NCI-H526 (cell line): ENCODE measurements at places on chromosomes 5 and 9.
A peak's percentile ranks its signal among the peaks of the same experiment; 100 is the strongest.

GRCh38 chr5:78741019-78741418 is 92.4 kb upstream of the LHFPL2 start:
- DNase-seq = no peak

GRCh38 chr5:97111616-97112015 is 30.8 kb downstream of the LIX1 start:
- DNase-seq = peak; percentile 11

DNA sequence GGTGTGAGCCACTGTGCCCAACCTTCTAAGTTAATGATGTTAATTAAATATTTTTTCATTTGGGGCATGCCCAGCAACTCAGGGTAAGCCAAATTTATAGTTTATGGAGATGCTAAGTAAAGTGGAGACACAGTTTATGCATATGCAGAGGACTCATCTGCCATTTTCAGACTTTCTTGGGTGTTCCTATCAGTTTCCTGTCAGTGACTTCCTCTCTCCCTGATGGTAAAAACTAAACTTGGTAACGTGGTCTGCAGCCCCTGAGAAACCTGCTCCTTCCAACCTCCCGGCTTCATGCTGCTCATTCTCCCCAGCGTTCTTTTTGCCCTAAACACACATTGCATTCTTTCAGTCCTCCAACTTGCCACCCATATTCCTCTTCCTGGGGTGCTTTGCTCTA is 48.4 kb upstream of the TUT7 start:
- no peak for DNase-seq

DNA sequence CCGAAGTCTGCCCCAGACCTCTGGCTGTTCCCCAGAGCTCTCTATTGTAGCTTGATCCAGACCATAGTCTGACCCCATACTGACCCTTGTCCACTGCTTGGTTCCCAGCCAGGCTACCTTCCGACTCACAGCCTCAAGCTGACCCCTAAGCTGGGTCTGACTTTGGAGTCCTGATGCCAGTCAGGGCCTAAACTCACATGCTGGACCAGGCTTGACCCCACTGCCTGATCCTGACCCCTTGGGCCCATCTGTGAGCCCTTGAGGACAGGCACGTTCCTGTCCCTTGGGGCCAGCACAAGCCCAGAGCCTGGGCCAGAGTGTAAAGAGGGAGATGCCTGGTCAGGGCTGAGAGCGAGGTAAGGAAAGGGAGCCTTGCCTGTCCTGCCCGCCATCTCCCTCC is 32.7 kb upstream of the ENHO start:
- DNase-seq = no peak

DNA sequence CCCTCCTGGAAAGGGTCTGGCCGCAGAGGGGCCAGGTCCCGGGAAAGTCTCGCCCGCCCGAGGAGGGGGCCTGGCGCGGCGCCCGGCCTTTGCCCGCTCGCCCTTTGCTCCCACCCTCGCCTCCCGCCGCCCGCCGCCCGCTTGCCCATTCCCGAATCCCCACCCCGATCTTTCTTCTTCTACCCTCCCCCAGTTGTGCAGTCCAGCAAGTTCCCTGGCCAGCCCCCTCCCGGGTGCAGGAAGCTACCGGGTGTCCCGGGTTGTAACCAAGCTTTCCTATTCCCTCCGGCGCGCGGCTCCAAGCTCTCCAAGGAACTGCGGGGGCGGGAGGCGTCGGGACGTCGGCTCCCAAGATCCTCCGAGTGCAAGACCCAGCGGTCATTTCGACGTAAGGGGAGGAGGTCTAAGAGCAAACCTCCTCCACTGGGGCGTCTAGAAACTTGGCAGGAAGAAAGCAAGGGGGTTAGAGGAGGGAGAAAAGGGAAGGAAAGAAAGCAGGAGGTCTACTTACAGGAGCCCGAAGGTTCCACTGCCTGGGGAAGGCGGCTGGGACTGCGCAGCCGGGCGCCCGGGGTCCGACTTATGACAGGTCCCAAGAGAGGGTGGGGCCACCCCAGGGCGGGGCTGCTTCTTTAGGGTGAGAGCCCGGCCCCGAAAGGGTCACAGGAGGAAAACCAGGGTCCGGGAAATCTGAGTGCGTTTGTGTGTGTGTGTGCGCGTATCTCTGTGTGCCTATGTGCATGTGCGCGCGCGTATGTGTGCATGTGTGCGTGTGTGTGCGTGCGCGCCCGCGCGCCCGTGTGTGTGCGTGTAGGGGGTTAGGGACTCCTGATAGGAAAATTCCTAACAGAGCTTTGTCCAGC is at the start of gene PTGR1:
TSS of gene PTGR1 (minus strand) at position 556 of the 863 bp plus-strand sequence. CDS start 2,225 bp downstream, outside the sequence.
- peak; percentile 84 for DNase-seq

DNA sequence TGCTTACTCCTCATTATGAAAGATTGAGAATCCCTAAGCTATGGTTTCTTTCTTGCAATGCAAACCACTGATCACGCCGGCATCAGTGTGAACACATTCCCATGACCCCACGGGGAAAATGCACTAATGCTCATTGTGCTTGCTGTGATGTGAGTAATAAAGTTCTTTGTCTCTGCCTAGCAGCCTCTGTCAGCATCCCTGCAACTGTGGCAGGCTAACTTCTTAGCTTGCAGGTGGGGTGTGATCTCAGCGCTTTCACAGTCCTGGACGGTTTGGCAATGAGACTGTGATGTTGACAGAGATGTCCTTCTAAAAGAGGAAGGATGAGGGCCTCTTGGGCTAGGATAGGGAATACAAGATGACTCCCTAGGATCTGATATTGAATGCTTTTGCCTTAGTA is 1218.7 kb downstream of the EFNA5 start:
- no peak for DNase-seq

GRCh38 chr9:95018099-95018936 is 291.8 kb downstream of the AOPEP start:
- no peak for DNase-seq

DNA sequence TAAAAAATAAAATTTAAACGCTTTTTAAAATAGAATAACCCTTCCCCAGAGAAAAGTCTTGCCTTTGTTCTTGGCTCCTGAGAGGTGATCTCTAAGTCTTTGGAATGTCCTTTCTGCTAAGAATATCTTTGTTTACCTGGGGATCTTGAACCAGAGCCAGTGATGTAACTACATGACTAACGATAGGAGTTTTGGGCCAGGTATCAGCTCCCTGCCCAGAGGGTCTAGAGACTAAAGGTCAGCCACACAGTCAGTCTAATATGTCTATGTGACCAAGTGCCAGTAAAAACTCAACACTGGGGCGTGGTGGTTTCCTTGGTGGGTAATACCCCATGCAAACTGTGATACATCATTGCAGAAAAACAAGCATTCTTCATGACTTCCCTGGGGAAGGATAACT is 1351.9 kb upstream of the C9orf72 start:
- no peak for DNase-seq

DNA sequence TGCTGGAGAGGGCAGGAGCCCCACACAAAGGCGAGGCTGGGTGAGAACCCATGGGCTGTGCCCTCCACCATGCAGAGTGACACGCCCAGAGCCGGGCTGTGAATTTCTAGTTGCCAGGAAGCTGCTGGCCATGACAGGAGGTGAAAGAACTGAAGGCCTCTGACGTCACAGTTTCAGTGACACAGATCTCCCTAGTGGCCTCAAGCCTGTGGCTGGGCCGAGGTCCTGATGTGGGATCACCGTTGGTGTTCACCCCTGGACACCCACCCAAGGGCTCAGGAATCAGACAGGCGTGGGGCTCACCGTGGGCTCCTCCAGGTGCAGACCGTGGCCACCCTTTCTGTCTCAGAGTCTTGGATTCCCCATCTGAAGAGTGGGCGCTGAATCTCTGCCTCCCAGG is 39.9 kb downstream of the MSX2 start:
- no peak for DNase-seq

DNA sequence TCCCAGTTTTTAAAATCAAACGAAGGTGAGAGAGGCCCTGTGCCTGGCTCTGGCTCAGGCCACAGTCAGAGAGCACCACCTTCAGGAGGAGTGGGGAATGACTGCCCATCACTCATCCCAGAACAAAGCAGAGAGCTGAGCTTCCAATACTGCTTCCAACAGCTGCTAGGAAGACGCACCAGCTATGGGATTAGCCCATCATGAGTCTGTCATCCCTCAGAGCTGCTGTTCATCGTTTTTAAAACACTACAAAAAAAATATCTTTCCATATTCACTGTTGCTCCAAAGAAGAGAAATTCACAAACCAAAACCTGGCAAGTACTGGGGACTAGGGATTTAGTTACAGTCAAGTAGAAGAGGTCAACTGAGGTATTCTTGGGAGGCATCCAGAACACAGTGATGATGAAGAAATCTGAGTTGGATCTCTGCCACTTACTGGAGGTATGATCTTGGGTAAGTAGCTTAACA is 102.4 kb downstream of the CDK5RAP2 start:
- DNase-seq = no peak

- peak; percentile 60 for DNase-seq
Observed at GRCh38 chr5:139710319-139711066, 62.3 kb downstream of the CXXC5 start.

DNA sequence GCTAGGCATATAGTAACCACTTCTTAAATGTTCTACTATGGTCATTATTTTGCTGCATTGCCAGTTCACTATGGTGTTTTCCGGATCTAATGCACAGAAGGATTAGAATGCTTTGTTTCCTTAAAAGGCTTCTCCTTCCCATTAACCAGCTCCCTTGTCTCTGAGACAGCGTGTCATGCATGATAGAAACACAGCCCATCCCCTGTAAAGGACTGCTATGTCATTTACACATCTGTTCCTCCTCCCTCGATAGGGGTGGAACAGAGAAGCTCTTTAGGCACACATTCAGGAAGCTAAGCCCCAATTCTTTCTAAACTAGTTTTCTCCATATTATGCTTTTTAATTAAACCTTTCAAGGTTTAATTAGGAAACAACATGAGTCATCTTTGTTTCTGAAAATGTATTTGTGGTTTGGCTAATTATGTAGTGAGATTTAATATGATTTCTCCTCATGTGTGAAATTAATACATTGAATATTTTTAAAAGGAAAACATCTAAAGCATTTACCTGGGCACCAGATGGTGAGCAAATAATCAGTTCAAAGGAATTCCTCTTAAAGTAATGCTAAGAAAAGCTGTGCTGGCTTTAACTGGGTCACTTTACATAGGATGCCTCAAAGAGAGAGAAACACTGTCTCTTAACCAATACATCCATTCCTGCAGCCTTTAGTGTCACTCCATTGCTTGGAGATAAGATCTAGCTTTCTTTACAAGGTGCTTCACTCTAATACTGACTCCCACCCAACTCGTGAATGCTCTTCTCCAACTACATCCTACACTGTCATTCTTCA is 133.3 kb upstream of the PPP1R2B start:
- no peak for DNase-seq

- no peak for DNase-seq
Observed at GRCh38 chr5:16794269-16794913, 141.7 kb downstream of the MYO10 start.

- no peak for DNase-seq
Observed at GRCh38 chr5:107815109-107815508, 144.4 kb upstream of the EFNA5 start.

DNA sequence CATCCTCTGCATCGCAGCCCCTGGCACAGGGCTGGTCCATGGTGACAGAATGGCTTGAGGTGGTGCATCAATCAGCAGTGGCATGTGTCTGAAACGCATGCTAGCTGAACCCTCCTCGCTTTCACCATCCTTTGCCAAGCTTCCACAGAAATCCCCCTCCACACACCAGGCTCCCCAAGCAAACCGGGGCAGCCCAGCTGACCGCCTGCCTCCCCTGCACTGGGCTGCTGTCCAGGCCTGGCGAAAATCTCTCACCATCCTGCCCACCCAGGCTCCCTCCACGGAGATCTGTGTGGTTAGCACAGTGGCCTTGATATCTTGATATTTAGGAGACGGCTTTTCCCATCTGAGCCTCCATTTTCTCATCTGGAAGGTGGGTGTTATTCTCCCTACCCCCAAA is 905 bp upstream of the HRH2 start:
- no peak for DNase-seq

DNA sequence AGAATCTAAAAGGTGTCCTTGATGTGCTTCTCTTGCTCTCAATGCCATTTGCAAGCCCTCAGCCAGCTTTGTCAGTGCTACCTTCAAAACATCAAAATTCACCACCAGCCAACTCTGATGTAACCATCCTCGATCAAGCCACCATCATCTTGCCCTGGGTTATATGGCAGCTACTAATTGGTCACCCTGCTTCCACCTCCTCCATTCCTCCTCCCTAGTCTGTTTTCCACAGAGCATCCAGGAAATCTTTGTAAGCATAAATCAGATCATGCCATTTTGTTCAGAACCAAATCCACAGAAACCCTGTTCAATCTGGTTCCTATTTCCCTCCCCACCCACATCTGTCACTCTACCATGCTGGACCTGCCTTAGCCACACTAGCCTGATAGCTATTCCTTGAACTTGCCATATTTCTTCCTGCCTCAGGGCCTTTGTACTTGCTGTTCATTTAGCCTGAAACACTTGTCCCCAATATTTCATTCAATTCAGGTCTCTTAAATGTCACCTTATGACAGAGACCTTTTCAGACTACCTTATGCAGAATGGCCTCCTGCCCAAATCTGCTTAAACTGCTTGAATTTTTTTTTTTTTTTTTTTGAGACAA is 1.9 kb upstream of the B4GALT1 start:
- no peak for DNase-seq

GRCh38 chr9:127898433-127899127 is 823 bp downstream of the ST6GALNAC6 start:
- no peak for DNase-seq

DNA sequence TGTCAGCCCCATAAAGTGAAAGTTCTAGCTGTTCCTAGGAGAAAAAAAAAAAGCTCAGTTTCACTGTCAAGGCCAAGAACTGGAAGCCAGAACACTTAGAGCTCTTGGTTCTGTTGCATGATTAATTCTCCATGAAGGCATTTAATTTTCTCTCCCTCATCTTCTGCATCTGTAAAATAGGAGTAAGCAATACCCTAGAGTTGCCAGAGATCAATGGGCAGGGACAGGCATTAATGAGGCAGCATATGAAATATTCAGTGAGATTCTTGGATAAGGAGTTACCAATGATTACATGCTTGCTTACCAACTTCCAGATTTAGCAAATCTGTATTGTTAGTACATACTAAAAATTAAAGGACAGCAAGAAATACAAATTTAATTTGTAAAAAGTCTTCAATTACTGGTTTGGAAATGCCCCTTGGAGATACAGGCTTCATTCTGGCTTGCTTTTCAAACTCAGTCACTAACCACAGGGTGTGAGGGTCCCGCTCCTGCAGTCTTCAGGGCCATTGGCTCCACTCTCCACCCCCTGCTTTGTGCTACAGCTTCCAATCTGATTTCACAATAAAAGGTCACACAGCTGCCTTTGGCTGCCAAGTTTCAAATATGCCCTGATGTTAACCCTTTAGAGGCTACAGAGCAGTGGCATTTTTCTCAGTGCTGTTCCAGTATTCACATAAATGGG is 624.6 kb downstream of the BNC2 start:
- DNase-seq = no peak

DNA sequence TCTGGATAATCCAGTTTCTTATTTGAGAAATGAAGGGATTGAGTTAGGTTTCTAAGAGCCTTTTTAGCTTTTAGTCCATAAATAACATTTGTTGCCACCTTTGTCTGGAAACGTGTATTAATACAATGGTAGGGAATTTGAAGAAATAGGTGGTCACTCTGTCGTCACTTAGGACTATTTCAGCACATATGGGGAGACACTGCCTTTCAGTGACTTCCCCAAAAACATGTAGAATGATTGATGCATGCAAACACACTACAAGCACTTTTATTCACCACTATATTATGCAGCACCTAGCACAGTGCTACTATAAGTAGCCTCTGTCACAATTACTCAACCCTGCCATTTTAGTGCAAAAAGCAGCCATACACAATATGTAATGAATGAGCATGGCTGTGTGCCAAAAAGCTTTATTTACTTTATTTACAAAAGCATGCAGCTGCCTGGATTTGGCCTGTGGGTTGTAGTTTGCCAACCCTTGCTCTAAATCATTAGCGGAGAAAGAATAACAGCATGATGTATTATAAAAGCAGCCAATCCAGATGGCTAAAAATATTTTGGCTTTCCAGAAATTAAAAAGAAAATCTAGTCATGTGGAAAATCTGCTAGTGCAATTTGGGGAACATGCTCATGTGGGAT is 154.2 kb upstream of the HMHB1 start:
- DNase-seq = peak; percentile 20
